H1 (cell line): ENCODE measurements at places on chromosomes 4 and X. TPM values are rescaled to one million over a fixed set of nuclear protein-coding genes. Genes with fewer than 3 reads are reported as not detected.

Gene NAP1L2
- 15.8 and 17.0 TPM in 2 replicates for total RNA-seq

- DNase-seq: no peak
These were observed 74.8 kb downstream of the IRF2 start for GRCh38 chr4:184399512-184399908.

DNA sequence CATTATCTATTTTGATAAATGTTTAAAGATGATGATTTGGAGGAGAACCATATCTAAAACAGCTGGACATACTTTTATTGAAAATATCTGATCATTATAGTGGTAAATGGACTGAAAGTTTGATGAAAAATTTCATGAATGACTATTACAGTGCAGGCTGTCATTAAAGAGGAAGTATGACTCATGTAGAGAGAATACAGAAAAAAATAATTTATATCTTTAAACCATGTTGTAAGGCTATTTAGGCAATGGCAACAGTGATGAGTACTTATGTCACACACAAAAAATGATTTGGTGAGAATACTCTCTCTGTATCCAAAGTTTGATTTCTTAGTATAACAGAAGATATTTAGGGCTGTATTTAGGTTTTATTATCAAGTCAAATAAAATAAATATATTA is 3.9 kb upstream of the GLRB start:
- no peak for DNase-seq

- DNase-seq: no peak
These were observed 269.8 kb downstream of the FSTL5 start for GRCh38 chr4:161894014-161894413.

Gene PRR32
- total RNA-seq: not detected in 2 replicates

DNA sequence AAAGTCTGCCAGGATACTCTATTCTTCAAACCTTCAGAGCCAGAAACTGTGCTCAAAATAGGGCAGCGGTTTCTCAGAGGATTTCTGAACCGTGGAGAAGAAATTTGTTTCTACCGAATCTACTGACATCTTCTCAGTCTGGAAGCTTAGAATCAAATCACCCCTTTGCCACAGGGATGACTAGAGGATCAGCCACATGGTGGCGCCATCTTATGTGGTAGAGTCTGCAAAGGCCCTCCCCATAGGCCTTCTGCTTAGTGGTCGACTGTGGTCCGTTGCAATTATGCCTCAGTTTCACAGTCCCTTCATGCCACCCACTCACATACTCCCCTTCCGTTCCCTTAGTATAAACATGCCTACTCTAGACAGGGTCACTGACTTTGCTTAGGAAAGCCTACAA is 680.7 kb upstream of the SPANXN1 start:
- peak; percentile 47 for DNase-seq

GRCh38 chr4:18419780-18420179 is 398.2 kb upstream of the LCORL start:
- DNase-seq: no peak

GRCh38 chr4:81227968-81228367 is 12.9 kb upstream of the PRKG2 start:
- no peak for DNase-seq
